ENCODE measurements at places on chromosomes 5 and 9. TPM values are rescaled to one million over a fixed set of nuclear protein-coding genes. Genes with fewer than 3 reads are reported as not detected.

PCDHGC4 gene
- 0.02 TPM for polyA plus RNA-seq

DNA sequence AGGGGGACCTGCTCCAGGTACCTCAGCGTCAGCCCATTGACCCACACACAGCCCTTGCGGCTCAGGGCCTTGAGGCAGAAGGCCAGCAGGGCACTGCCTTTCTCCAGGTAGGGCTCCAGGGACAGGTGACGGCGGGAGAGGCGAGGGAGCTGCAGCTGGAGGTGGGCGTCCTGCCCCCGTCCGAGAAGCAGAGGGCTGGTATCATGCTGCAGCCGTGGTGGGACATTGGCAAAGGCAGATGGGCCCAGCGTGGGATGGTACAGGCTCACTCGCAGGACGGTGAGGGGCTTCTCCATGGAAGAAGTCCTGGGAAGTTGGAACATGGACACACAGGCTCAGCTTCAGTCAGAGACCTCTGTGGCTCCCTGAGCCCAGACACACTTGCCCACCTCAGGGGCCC, 2.5 kb upstream of the DCANP1 start:
- DNase-seq: no peak

- DNase-seq: no peak
Measured at GRCh38 chr5:125227333-125228095, 481.1 kb upstream of the ZNF608 start.

UBE2B gene
- polyA plus RNA-seq: 70.2 TPM

NUTM2G gene
- polyA plus RNA-seq: not detected

GRCh38 chr5:74622122-74622521, 18.4 kb downstream of the ENC1 start:
- DNase-seq: no peak

GRCh38 chr5:133423618-133424282, 188.6 kb downstream of the FSTL4 start:
- DNase-seq: peak; percentile 91

GRCh38 chr5:115461506-115462290, 82.9 kb downstream of the FEM1C start:
- peak; percentile 100 for DNase-seq

DNA sequence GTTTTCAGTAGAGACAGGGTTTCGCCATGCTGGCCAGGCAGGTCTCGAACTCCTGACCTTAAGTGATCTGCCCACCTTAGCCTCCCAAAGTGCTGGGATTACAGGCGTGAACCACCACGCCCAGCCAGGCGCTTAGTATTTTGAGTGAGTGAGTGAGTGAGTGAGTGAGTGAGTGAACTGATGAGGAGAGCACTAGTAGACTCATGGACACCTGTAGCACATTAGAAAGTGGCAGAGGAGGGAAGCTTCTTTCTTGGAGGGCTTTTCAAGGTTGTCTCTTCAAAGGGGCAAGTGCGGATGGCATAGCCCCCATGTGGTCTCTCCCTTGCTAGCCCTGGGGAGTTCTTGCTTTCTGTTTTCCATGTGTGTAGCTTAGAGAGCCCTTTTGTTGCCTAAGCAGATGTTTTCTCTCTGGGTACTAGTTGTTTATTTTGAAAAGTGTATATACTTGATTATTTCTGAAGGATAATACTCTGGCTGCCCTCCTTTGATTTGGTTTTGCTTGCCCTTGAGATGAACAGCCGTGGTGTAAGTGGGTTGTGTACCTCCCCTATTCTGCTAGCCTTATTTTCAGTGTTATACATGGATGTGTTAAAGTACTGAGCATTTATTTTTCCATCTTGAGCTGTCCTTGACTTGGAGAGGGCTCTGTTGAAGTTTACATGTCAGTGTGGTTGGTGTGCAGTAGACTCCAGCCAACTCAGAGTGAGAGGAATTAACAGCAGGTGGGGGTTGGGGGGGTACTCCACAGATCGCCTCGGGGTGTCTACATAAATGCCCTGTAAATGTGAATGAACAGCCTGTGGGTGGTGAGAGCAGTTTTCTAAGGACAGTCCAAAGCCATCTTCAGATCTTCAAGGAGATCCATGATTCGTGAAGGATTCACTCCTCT, 35.5 kb downstream of the PRRC2B start:
- no peak for DNase-seq

GRCh38 chr5:123960526-123960925, 448.5 kb downstream of the CSNK1G3 start:
- DNase-seq: no peak

DNA sequence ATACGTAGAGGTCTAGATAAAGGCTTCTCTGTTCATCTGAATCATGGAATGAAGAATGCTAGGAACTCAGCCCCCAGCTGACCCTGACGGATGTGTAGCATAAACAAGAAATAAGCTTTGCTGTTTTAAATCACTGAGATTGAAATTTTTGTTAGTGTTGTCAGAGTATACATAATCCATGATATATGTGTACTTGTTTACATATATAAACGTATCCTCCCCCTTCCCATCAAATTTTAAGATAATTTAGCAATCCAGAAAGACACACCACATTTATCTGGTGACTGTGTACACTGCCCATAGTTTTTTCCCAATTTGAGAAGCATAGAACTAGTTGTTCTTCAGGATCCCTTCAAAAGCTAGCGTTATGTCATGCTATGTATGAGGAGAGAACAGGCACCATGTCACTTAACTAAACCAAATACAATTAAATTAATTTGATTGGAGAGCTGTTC, 80.8 kb upstream of the OSMR start:
- no peak for DNase-seq

- DNase-seq: peak; percentile 71
Measured at GRCh38 chr5:98341038-98342032, 432.1 kb upstream of the RGMB start.

- DNase-seq: peak; percentile 80
Measured at GRCh38 chr9:78860801-78861475, 564.0 kb downstream of the PSAT1 start.

GRCh38 chr9:106321394-106322180, 541.4 kb upstream of the ZNF462 start:
- DNase-seq: no peak

Measured in foreskin keratinocyte (primary cell).